Activated CD8-positive, alpha-beta memory T cell treated with anti-CD3 and anti-CD28 coated beads, Interleukin-2, amount 50 U/mL, for 4 hours (primary cell): ENCODE measurements at places on chromosomes 4 and X.

DNA sequence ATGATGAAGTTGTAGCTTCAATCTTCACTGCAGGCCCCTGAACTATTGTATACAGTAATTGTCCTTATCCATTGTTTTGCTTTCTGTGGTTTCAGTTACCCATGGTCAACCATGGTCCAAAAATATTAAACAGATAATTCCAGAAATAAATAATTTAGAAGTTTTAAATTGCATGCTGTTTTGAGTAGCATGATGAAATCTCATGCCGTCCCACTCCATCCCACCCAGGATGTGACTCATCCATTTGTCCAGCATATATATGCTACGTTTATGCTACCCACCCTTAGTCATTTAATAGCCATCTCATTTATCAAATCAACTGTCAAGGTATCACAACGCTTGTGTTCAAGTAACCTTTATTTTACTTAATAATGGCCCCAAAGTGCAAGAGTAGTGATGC lies 34.5 kb downstream of the IQCM start:
- DNase-seq = no peak

GRCh38 chr4:94342694-94343093 lies at the start of gene HPGDS:
HPGDS (minus strand) TSS chr4:94342836; CDS start chr4:94334629, 8,207 bp downstream.
- no peak for DNase-seq

- DNase-seq = no peak
These were observed 342.0 kb downstream of the GBA3 start for GRCh38 chr4:23034731-23035130.

- no peak for DNase-seq
These were observed 67.4 kb downstream of the APBB2 start for GRCh38 chr4:41146716-41147506.

DNA sequence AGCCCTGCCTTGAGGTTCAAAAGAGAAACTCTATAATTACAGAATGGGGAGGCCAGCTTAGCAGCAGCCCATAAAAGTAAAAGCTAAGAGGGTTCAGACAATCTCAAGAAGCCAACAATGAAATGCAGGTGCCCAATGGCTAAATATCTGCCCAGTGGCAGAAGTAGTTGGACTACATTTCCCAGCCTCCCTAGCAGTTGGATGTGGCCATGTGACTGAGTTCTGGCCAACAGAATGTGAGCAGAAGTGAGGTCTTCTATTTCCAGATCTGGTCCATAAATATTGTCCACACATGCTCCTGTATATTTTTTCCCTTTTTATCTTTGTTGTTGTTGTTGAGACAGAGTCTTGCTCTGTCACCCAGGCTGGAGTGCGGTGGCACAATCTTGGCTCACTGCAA lies 127.9 kb upstream of the NHS start:
- no peak for DNase-seq

DNA sequence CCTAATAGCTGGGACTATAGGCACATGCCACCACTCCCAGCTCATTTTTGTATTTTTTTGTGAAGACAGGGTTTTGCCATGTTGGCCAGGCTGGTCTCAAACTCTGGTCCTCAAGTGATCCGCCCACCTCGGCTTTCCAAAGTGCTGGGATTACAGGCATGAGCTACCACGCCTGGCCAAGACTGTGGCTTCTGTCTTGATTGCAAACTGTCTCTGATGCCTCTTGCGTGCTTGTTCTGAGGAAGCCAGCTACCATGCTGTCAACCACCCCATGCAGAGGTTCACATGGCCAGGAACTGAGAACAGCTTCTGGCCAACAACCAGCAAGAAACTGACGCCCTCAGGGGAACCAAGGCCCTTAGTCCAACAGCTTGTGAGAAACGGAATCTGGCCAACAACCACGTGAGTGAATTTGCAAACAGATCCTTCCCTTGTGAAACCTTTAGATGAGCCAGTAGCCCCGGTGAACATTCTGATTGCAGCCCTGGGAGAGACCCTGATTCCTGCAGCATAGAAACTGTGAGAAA lies 71.2 kb downstream of the SUPT20HL2 start:
- DNase-seq = no peak

GRCh38 chr4:82042042-82042441 lies 331.7 kb downstream of the HNRNPD start:
- no peak for DNase-seq

DNA sequence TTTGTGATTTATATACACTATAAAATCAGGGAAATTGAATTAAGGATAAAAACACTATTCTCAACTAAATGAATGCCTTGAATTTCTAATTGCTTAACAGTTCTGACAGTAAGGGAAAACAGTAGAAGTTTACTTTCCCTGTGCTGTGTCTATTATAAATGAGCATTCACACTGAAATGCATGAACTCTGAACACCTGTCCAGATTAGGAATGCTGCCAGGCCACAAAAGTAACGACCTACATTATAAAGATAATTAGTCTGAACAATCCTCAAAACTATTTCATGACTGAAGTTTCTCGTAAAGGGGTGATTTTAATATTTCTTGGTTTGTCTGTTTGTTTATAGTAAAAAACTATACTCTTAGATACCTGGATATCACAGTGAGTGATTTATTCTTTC lies 2.0 kb downstream of the NDST3 start:
- DNase-seq = no peak

- no peak for DNase-seq
These were observed 8.2 kb downstream of the MSANTD1 start for GRCh38 chr4:3257103-3257555.

GRCh38 chr4:41196633-41197332 lies 17.6 kb downstream of the APBB2 start:
- DNase-seq = no peak

- no peak for DNase-seq
These were observed 169.8 kb downstream of the SCFD2 start for GRCh38 chr4:53195815-53196661.

DNA sequence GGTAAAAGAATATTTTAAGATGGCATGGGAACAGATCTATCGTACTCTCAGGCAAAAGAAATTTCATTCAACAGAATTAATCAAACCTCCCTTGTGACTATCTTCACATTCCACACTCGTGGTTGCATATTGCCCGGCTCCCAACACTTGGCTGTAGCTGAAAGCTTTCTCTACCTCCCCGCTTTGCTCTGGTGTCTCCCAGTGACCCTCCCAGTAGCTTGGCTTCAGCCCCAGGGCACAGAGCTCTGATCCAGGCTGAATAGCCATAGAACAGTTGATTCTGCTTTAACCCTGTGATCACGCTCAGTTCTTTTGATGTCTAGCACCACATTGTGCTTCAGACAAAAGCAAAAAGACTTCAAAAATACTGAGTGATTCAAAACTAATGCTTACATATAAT lies 24.6 kb downstream of the SLC7A11 start:
- DNase-seq = no peak

DNA sequence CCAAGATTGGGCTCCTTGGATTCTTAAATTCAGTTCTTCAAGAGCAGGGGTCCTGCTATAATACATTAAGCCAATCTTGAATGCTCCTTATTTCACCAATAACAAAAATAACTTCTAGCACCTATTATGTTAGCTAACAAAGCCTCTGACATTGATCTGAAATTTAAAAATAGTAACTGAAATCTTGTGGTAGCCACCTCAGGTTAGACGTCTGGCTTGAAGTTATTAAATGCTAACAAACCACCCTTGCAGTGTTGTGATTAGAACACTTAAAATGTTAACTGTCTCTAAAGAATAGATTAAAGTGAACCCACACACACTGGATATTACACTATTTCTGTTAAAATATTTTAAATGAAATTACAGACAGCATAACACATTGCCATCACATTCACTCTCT lies 49.8 kb upstream of the LGI2 start:
- DNase-seq = no peak

DNA sequence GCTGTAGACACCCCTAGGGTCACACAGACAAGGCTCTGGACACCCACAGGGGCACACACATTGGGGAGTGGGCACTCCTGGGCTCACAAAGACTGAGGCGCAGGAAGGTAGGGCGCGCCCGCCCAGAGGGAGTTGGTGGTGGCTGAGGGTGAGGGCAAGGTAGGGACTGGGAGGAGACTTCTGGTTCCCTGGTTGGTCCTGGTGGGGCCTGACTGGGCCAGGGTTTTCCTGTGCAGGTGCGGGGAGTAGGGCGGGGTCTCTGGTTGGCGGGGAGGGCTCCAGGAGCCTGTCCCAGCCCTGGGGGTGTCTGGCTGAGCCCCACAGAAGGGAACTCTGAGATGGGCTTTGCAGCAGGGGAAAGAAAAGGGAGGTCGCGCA lies 6.7 kb upstream of the WAS start:
- DNase-seq = no peak

GRCh38 chr4:151459375-151459774 lies 50.4 kb downstream of the FHIP1A start:
- no peak for DNase-seq

GRCh38 chr4:2363056-2363721 lies 55.3 kb downstream of the ZFYVE28 start:
- no peak for DNase-seq

GRCh38 chrX:63282077-63282476 lies 69.1 kb downstream of the SPIN4 start:
- DNase-seq = no peak

DNA sequence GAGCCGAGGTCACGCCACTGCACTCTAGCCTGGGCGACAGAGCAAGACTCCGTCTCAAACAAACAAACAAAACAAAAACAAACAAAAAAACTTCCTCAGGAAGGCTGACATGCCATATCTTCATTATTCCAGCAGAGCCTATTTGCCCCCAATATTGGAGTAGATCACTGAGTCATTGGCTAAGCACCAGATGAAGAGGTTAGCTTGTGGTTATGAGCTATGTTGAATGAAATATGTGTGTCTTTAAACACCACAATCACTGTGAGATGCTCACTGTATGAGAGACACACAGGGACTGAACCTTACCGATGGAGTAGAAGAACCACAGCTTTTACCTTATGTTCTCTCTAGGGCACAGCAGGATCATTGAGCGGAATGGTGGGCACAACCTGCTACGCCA lies 122.1 kb upstream of the EOLA2 start:
- DNase-seq = no peak

- no peak for DNase-seq
These were observed 6.0 kb downstream of the GNPDA2 start for GRCh38 chr4:44720371-44720770.

- DNase-seq = no peak
These were observed 42.3 kb downstream of the BCOR start for GRCh38 chrX:40055495-40055894.

DNA sequence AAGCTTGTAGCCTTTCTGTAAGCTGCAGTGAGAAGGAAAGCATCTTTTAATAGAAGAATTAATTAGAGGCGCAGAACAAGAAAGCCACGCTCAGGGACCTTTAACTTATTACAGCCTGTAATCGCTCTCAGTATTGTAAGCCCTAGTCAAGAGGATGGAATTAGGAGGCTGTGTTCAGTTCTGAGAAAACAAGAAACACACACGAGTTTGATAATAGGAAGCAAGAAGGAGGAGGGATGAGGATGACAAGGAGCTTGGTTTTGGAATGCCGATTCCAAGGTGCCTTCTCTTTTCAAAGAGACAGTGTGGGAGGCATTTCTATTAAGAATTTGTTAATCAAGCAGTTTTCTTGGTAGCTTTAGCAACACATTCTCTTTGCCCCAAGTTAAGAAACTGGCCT lies 69.3 kb downstream of the NYX start:
- no peak for DNase-seq

GRCh38 chrX:76977452-76977851 lies 469.7 kb upstream of the FGF16 start:
- no peak for DNase-seq

DNA sequence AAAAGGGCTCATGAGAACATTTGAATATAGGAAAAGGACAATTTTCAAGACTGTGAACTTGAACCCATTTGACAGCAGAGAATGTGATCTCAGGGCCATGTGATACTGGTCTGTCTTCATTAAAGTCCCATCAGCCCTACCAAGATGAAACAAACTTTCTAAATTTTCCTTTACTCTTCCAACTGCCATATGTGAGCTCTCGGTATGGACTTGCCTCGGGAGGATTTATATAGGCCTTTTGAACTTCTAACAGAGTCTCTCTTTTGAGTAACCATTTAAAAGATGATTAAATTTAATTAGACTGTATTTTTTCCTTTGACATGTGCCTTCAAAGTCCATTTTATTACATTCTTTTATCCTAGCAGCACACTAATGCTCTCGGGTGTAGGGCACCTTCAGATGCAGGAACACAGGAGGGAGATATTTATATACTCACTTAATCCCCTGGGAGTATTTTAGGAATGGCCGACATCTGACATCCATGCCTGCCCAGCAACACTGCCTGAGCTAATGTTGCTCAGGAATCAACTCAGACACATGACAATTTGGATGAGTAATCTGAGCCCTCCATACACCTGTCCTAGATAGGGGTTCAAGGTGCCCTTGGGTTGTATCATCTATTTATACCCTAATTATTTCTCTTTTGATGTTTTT lies 155.0 kb downstream of the SLC7A11 start:
- DNase-seq = no peak

DNA sequence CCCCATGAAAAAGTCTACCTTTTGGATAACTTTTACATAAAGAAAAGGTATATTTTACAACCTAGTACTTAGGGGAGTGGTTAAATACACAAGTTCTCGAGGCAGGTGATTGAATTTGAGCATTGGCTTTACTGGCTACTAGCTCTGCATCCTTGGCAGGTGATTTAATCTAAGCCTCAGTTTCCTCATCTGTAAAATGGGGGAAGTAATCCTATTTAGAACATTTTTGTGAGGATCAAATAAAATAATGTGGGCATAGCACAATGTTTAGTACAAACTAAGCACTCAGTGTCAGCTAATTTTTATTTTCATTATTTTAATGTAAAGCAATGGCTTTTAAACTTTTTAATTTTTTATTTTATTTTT lies 102.9 kb downstream of the CEP135 start:
- DNase-seq = no peak

DNA sequence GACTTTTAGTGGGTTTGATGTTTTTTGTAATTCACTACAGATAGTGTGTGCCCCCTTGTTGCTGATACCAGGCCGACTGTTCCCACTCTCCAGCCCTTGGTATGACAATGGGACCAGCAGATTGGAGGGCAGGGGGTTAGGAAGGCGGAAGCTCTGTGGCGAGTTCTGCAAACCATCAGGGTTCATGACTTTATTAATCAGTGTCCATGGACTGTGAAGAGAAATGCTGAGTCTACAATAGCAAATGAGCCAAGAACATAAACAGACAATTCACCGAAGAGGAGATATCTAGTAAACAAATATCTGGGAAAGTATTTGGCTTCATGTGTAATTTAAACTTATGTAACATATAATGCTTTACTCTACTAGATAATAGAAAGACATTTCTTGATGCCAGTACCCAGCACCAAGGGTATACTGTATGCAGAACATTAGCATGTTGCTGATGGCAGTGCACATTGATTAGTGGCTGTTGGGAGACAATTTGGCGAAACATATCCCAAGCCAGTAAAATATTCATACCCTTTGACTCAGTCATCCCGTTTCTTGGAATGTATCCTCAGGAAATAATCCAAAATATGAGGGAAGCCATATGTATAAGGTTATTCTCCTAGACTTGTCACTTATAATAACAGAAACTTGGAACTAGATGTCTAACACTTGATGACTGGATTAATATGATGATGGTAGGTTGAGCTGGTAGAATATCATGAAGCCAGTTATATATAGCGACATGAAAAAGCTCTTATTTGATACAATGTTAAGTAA lies 169.4 kb downstream of the PTTG2 start:
- DNase-seq = no peak
